ENCODE measurements at places on chromosomes 13 and 19. TPM values are rescaled to one million over a fixed set of nuclear protein-coding genes. Genes with fewer than 3 reads are reported as not detected.

Gene NCAN
- not detected for total RNA-seq

DNA sequence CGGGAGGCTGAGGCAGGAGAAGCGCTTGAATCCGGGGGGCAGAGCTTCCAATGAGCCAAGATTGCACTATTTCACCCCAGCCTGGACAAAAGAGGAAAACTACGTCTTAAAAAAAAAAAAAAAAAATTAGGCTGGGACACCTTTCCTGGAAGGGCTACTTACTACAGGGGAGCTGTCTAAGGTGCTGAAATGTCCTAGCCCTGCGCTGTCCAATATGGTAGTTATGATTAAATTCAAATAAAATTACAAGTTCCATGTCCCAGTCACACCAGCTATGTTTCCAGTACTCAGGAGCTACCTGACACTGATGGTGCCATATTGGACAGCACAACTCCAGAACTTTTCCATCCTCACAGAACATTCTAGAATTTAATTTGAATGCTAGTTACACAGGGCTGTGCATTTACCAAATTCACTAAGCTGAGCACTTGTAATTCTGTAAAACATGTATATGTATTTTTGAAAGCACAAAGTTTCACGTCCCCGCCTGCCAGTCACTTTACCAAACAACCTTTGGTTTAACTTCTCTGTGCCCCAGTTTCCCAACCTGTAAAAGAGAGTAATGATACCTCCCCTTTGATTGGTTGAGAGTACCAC is 9.2 kb upstream of the ZSCAN22 start:
- no peak for DNase-seq

- DNase-seq = no peak
Observed at GRCh38 chr13:99421758-99422585, 79.3 kb upstream of the TM9SF2 start.

Gene ZNF224
- total RNA-seq = 19.8 TPM

GRCh38 chr19:52140032-52140710 is 433 bp upstream of the ZNF616 start:
- DNase-seq = no peak

DNA sequence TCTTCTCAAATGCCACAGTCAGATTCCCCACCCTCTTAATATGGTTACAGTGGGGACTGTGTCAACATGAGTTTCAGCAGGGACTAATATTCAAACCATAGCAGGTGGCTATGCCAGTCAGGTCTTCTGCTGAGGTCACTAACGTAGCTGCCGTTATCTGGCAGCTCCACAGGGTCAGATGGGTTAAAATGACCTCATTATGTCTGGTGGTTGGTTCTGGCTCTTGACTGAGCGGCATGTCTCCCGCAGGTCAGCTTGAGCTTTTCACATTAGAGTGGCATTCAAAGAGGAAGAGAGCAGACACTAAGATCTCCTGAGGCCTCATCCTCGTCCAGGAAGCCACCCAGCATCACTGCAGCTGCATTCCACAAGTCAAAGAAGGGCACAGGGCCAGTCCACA is 21.4 kb upstream of the IPO5 start:
- no peak for DNase-seq

DNA sequence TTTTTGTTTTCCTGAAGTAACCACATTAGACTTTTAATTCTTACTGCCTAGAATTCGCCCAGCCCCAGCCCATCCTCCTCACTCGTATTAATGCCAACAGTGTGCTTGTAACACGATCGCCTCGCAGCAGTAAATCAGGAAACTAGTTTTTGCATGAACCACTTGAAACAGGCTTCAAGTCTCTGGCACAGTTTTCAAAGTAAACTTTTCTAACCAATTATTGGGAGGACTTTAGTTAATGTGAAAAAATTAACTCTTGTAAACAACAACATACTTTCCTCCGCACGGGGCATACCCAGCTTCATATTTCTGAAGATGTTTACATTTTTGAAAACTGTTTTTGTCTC is 39.2 kb downstream of the TNFRSF19 start:
- no peak for DNase-seq

GRCh38 chr13:35793823-35794222 is 317.3 kb upstream of the MAB21L1 start:
- no peak for DNase-seq

Gene ZNF563
- 6.2 TPM for total RNA-seq

DNA sequence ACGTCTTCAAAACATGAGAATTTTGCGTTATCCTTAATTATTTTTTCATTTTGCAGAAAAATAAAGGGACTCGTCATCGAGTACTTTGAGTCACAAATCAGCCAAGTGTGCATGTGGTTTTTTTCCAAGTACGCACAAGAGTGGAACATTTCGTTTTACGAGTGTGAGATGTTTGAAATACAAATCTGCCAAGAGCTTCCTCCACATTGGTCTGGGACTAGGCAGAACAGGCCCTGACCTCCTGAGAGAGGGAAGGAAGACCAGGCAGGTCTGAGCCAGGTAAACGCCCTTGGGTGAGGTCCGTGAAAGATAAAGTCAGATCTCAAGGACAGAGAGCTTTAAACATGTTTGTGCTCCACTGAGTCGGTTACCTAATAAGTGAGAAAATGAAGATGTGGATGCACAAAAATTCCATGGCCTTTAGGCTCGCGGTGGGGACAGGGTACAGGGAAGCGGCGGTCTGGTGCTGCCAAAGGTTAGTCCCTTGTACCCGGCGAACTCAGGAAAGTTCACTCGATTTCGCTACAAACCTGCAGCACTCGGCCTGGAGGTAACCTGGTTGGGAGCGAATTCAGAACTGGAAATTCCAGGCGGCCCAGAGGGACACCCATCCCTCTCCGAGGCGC is 473 bp upstream of the ITM2B start:
- DNase-seq = no peak

DNA sequence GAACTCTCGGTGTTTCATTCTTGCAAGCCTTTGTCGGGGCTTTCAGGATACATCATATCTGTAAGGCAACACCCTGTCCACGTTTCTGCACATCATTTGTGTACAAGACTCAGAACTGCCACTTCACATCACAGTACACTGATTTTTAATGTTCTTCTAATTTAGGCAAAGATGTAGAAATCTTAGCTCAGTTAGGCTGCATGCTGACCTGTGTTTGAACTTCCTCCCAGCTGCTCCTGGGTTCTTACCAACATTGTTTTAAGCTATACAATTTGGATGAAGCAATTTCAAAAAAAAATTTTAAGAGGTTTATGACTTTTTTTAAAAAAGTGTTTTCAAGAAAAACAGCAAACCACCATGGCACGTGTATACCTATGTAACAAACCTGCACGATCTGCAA is 1047.9 kb upstream of the SLC10A2 start:
- DNase-seq = no peak

DNA sequence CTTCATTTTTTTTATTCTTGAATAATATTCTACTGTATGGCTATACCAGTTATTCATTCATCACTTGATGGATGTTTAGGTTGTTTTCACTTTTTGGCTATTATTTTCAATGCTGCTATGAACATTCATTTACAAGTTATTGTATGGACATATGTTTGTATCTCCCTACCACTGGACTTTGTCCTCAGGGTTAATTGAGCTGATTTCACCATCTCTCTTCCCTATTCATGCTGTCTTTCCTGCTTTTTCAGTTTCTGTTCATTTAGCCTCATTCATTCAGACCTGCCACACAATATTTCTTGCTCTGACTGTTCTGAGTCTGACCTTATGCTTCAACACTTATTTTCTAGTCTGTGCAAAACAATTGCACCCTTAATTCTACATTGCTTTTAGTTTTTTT is 12.3 kb upstream of the C1QTNF9B start:
- DNase-seq = no peak

- no peak for DNase-seq
Observed at GRCh38 chr19:19619181-19619848, 828 bp upstream of the PBX4 start.

Gene CABP5
- total RNA-seq = not detected

GRCh38 chr13:101467415-101467814 is 14.9 kb downstream of the ITGBL1 start:
- no peak for DNase-seq

Gene TYROBP
- total RNA-seq = 37.6 TPM

- DNase-seq = peak; percentile 65
Observed at GRCh38 chr19:1408300-1409203, 1.2 kb downstream of the DAZAP1 start.

Gene EDDM13
- not detected for total RNA-seq

Gene LHB
- not detected for total RNA-seq

DNA sequence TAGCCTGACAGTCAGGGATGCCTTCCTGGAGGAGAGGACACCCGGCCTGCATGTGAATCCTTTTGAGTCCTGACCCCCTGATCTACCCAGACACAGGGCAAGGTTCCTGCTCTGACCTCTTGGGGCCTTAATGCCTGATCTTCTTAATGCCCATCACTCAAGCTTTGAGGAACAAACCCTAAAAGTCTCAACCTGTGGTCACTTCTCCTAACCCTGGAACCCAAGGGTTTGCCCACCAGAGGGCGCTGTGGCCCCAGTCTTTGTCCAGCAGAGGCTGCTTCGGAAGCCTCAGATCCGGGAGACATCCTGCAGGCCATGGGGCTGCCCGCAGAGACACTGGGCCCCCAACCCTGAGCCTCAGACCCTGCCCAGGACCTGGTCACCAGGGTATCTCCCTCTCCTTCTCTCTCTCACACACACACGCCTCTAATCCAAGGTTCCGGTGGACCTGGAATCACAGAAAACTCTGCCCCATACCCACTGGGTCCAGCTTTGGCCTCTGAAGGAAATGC is 9.8 kb upstream of the DPF1 start:
- DNase-seq = peak; percentile 89

Gene PRRG2
- total RNA-seq = 1.4 TPM

GRCh38 chr13:48185018-48185417 is 48.0 kb upstream of the ITM2B start:
- DNase-seq = no peak

GRCh38 chr19:21439201-21439751 is 42.3 kb downstream of the ZNF493 start:
- DNase-seq = no peak

- no peak for DNase-seq
Observed at GRCh38 chr13:75738841-75739240, 102.7 kb downstream of the LMO7 start.
